Activated T-cell treated with anti-CD3 and anti-CD28 coated beads for 4 hours (primary cell): ENCODE measurements at places on chromosomes 12 and 14.

GRCh38 chr12:43309959-43310358 is 242.0 kb downstream of the ADAMTS20 start:
- DNase-seq, result no peak

- DNase-seq, result no peak
These were observed 5.7 kb upstream of the TNS2 start for GRCh38 chr12:53044052-53044581.

DNA sequence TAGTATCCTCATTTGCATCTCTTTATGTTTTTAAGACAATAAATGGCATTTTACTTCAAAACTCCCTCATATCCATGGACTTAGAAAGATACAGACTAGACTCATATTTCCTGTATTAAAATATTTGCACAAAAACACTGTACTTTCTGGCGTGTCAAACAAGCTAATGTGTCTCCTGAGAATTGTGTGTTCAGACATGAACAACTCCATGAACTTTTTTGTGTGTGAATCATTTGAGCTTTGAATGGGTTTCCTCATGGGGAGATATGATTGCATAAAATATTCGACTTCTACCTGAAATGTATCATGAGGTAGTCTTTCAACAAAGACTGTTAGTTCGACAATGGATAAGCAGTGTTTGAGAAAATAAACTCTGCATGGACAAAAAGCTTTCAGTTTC is 58.8 kb downstream of the TMEM30B start:
- no peak for DNase-seq

DNA sequence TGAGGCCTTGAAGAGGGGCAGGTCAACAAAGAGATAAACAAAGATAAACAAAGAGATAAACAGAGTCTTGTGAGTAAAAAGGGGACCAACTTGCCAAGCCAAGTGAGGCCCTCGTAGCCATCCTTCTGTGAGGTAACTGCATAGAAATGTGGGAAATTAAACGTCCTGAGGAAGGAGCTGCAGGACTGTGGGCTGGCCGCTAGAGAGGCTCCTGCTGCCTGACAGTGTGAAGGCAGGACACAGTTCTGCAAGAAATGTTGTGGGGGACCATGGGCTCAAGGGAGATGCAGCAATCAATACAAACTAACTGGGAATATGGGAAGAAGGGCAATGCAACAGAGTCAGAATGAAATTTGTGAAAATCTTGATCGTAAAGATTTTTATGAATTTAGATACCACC is 91.9 kb downstream of the SLC8A3 start:
- no peak for DNase-seq

DNA sequence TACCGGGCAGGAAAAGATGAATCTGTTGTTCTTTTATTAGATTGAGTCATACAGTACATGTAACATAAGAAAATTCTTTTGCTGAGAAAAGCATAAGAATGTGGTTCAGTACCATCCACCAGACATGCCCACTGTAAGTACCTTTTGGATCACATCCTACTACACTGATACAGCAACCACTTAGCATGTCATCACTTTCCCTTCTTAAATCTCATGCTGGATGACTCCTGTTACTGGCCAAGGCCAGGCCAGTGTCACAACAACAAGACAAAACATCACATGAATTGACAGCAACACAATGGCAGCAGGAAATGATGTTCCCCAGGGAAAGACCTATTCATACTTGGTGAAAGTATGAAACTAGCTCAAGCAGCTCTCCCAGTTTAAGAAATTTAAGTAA is 46.4 kb downstream of the STXBP6 start:
- DNase-seq, result no peak

DNA sequence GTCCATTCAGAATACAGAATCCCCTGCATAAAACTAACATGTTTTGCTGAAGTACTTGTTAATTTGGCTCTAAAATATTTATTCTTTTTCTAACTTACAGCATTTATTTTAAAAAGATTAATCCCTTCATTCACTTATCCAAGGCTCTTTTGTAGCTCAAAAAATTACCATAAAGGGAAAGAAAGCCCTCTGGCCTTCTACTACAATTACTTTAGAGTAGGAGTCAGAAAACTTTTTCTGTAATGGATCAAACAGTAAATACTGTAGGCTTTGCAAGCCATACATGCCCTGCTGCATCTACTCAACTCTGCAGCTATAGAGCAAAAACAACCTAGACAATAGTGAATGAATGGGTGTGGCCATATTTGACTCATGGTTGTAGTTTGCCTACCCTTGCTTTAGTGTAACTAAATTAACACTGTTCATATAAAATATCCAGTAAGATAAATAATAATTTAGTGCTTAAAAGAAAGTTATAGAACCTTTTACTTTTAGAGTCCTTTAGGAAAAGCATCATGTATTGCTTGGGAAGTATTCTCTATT is 74.2 kb upstream of the ZFP36L1 start:
- DNase-seq, result no peak

DNA sequence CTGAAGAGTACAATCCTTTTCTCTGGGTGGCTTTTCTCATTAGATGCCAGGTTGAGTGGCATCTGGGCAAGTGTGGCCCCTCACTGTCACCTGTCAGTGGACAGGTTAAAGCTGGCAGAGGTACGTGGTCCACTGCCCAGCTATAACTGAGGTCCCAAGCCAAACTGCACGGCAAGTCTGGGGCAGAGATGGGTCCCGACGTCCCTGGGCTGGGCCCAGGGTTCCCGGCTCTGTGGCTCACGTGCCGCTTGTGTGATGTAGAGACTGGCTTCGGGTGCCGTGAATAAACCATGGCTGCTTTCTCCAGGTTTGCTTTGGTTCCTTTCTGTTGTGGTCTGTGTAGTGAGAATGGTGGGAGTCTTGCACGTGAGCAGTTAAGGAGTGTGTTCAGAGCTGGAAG is 77.7 kb downstream of the WDR20 start:
- no peak for DNase-seq

- DNase-seq, result no peak
These were observed 364.9 kb upstream of the FLRT2 start for GRCh38 chr14:85165094-85165493.
